D341Med (cell line): ENCODE measurements at places on chromosomes 7 and 10.

GRCh38 chr7:44398511-44398911 is 73.1 kb upstream of the CAMK2B start:
- DNase-seq = no peak

DNA sequence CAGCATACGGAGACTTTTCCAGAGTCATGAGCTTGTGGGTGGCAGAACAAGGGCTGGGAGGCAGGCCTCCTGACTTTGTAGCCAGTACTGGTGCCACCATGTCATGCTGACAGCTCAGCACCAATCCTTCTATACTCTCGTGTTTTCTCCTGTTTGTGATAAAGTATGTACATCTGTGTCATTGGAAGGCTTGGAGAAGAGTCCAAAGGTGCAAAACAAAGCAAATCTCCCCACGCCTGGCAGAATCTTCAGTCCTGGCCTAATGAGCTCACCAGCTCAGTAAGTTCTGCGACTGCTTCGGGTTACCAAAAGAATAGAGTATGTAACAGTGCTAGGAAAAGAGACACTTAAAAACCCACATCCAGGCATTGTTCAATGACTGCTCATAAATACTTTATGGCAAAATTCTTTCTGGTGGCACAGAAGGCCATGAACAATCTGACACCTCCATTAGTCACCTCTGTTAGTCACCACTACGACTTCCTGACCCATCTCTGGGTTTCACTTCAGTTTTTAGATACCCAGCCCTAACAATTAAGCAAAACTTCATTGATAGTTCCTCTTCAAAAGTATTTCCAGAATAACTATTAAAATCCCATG is 24.5 kb downstream of the STEAP1 start:
- DNase-seq = no peak

- peak; percentile 8 for DNase-seq
These were observed 180.3 kb upstream of the SHH start for GRCh38 chr7:155992538-155992937.

DNA sequence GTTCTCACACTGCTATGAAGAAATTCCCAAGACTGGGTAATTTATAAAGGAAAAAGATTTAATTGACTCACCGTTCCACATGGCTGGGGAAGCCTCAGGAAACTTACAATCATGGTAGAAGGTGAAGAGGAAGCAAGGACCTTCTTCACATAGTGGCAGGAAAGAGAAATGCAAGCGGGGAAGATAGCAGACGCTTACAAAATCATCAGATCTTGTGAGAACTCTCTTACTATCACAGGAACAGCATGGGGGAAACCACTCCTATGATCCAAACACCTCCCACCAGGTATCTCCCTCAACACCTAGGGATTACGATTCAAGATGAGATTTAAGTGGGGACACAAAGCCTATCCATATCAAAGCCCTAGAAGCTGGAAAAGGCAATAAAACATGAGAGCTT is 130.8 kb downstream of the MDFIC start:
- DNase-seq = no peak

- DNase-seq = no peak
These were observed at the start of gene KAZALD1 for GRCh38 chr10:101061624-101062231. Gene KAZALD1, plus strand, starts transcription at chr10:101061989. Its CDS starts 604 bp downstream, at chr10:101062593.

DNA sequence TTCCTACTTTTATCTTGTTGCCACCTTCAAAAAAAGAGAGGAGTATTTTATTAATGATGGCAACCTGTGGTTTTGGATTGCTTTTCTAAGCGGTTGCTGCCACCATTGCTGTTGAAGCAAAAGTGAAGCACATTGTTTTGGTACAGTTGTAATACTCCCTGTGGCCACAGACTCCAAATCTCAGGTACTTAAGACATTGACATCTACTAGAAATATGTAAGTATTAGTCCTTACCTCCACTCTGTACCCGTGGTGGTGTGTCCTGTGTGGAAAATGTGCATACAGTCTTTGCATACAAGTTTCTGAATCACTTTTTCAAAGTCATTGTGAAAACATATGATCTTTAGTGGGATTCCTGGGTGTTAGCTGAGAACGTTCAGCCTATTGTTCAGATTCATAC is 85.7 kb downstream of the ANLN start:
- DNase-seq = no peak

GRCh38 chr10:119101366-119102098 is 2.4 kb upstream of the DENND10 start:
- DNase-seq = no peak

DNA sequence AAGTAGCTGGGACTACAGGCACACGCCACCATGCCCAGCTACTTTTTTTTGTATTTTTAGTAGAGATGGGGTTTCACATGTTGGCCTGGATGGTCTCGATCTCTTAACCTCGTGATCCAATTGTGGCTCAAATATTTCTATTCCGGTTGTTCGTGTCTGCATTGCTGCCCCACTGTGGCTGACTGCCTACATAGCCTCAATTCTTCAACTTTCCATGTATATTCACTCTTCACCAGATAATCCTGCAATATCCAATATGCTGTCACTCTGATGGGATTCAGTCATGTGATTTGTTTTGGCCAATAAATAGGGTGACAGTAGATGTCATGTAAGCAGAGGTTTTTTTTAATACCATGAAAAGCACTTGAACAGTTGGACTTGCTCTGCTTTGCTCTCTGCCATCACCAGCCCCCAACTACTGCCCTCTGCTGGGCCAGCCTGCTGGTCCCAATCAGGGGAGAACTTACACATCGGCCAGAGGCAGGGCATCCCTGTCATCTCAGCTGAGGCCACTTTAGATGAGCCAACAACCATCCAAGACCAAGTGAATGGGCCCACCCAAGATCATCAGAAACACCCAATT is 56.7 kb downstream of the NSUN6 start:
- DNase-seq = peak; percentile 65

- peak; percentile 43 for DNase-seq
These were observed 49.9 kb downstream of the DNAJC1 start for GRCh38 chr10:21953585-21954057.

- no peak for DNase-seq
These were observed 17.0 kb upstream of the NUP42 start for GRCh38 chr7:23164846-23165245.

DNA sequence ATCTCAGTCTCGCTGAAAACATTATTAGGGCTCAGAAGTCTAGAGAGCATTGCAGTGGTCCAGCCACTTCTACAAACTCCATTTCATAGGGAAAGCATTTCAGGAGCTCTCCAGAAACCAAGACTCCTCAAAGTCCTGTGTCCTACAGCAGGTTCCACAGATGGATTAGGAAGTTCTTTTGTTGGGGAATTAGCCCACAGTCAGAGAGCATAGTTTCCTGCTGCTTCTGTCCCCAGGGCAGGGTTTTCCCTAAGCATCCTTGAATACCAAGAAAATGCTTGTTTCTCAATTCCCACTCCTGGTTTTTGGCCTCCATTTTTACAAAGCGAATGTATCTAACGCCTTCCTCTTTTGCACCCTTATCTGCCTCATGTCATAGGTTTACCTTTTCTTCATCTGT is 235.9 kb upstream of the PODXL start:
- DNase-seq = no peak

DNA sequence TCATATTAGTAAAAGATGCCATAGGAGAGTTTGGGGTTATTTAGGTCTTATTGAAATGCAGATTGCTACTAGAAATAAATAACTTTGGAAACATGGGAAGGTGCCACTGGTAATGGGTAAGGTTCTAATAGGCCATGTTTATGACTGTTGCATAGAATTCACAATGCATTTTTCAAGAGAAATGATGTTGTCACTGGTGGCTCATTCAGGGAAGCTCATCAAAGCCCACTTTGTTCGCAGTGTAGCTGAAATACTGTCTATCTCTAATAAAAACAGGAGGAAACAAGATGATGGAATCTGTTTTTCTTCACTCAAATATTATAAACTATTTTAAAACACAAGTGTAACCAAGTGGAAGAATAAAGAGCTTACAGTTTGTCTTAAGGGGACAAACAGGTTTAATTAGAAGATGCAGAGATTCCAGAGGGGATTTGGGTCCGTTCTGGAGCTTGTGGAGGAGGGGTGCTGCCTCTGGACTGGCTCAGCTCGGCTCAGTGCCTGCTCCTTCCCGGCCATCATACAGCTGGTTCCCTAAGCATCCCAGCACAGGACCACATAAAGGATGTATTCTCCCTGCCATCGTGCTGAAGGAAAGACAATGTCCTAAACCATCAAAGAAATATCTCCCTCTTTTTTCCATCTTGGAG is 20.4 kb downstream of the OPALIN start:
- no peak for DNase-seq

- DNase-seq = no peak
These were observed 7.8 kb downstream of the NPS start for GRCh38 chr10:127556916-127557315.

DNA sequence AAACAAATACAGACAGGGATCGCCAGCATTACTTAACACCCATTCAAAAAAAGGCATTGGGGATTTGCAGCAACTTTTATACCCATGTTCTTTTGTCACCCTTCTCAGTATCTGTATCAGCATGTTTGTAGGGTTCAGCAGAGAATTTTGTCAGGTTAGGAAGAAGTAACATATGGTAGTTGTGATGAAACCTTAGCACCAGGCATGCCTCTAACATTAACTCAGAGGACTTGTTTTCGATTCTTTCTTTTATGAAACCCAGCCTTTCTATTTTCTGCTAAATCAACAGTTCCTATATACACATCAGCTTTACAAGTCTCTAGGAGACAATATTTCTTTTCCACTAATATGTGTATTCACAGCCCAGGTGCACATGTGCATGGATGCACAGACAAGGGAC is 22.4 kb upstream of the HDAC9 start:
- DNase-seq = no peak

DNA sequence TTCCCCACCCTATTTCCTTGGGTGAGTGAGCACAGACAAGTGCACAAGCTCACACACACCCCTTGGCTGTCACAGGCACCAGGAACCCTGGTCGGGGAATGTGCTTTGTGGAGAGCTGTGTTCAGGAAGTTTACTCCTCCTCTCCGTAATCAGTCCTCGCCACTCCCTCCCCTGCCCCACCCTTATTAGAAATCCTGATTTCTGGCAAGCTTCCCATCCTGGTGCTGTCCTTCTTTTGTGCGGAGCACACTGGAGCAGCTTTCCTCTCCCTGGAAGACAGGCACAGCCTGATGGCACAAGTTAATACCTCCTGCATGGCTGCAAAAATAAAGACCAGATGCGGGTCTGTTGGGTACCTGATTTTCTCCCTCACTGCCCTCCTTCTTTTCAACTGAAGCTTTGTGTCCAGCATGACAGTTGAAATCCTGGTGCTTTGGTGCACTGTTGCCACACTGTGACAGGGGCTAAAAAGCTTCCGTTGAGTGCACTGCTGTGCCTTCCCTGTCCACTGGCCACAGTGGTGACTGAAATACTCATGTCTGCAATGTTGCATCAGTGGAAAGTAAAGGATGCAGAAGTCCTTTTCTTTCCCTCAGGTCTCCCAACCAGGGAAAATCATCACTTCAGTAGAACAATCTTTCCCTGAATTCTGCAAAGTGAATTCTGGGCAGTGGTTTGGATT is 55.0 kb downstream of the LRRC4 start:
- DNase-seq = peak; percentile 86

DNA sequence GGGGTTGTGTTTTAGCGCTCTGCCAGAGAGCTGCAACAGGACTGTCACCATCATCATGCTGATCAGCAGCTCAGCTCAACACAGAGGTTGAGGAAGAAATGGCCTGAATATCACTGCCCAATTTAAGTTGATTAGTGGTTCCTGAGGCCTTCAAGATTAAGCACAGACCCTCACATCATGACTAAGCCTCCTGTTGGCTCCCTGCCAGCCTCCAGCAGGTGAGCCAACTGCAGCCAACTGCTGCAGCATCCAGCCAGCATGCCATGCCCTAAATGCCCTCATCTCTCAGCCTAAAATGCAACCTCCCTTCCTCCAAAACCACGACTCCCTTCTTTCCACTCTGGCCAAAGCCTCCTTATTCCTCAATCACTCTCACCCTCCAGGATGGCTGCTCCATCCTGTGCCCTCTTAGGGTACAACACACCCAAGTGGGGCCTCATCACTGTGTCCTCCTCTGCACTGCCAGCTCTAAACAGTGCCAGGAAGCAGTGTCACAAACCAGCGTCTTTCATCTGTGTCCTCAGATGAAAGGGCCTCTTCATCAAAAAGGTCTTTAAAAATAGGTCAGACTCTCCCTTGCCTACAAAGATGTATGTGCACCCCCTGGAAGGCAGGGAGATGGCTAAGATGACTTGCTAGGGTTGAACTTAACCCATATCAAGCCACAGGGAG is 259.3 kb downstream of the ZEB1 start:
- DNase-seq = no peak

- no peak for DNase-seq
These were observed 8.5 kb downstream of the CALML3 start for GRCh38 chr10:5533098-5533731.

GRCh38 chr7:55310287-55311025 is 54.7 kb upstream of the LANCL2 start:
- DNase-seq = no peak

DNA sequence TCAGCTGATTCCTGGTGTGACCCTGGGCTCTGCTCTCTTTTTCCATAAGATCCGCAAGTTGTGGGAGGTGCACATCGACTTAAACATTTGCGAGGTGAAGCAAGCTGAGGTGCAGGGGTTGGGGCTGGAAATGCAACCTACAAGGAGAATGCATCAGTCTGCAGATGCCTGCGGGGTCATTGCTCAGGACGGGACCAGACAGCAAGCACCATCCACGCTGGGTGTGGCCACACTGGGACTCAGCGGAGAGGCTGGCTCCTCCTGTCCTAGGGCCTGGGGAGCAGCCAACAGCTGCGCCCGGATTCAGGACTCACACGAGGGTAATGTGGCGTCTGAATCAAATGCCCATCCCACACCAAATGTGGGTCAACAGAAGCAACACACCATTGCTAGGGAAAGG is 33.8 kb downstream of the STK32C start:
- DNase-seq = no peak

DNA sequence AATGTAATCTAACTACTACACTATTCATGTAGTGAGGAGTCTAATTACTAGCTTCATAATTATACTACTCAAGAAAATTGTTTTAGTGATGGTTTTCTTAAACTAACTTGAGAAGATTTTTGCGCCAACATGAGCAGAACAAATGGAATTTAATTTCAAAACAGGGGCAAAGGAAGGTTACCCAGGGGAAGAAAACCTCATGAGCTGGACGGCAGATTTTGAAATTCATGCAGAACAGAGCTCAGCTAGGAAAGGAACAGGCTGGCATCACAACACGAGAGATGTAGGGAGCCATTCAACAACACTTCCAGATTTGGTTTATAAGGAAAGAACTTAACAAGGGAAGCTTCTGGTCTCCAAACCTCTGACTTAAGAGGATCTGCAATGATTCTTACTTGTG is 235.3 kb upstream of the PRKCQ start:
- DNase-seq = no peak

GRCh38 chr10:94085766-94086437 is 92.2 kb downstream of the PLCE1 start:
- no peak for DNase-seq
